ENCODE measurements at places on chromosomes 6 and 20.

- DNase-seq = no peak
Measured at GRCh38 chr20:16107172-16107870, 465.9 kb downstream of the KIF16B start.

DNA sequence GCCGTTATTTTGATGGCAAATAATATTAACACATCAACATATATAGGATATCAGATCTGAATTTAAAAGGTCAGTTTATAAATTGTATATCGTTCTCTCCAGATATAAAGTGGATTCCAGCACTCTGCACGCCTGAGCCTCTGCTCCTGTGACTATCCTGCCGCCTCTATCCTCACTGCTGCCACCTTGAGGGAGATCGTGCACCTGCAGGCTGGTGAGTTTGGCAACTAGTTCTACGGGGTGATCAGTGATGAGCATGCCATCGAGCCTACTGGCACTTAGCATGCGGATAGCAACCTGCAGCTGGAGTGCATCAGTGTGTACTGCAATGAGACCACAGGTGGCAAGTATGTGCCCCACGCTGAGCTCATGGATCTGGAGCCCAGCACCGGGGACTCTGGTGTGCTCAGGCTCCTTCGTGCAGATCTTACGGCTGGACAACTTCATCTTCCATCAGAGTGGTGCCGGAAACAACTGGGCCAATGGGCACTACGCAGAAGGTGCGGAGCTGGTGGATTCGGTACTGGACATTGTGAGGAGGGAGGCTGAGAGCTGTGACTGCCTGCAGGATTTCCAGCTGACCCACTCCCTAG, 84.9 kb downstream of the FBXO5 start:
- peak; percentile 43 for DNase-seq

GRCh38 chr6:149473080-149474052, 11.4 kb downstream of the ZC3H12D start:
- DNase-seq = no peak

DNA sequence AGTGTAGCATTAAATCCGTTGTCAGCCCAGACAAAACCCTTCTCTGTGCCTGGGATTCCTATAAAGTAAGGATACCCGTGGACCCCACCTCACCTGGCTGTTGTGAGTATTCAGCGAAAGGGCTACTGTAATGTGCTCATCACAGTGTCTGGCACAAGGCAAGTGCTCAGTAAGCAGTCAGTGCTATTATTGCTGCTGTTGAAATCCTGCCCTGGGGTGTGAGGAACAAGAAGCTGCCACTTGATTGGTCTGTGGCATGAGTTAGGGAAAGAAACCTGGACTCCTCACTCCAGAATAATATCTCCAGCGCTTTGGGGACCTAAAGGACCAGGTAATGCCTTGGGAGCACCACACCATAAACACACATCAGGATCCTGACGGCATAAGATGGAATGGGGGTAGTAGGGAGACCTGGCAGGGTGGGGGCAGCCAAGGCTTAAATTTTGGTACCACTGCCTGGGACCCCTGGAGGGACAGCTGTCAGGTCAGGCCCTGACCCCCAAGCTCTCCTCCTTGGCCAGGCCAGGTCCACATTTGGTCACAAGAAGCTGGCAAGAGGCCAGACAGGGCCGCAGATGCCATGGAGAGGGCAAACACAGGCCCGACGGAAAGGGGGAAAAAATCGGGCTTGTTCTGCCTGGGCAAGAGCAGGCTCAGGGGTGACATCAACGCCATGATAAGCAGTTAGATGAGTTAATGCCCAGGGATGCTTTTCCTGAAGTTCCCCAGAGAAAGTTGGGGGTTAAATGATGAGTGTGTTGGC, 66.5 kb downstream of the MRPL14 start:
- DNase-seq = no peak

GRCh38 chr6:48535582-48536009, 424.6 kb upstream of the PTCHD4 start:
- DNase-seq = no peak

GRCh38 chr6:98323605-98324004, 510.8 kb upstream of the POU3F2 start:
- DNase-seq = no peak

DNA sequence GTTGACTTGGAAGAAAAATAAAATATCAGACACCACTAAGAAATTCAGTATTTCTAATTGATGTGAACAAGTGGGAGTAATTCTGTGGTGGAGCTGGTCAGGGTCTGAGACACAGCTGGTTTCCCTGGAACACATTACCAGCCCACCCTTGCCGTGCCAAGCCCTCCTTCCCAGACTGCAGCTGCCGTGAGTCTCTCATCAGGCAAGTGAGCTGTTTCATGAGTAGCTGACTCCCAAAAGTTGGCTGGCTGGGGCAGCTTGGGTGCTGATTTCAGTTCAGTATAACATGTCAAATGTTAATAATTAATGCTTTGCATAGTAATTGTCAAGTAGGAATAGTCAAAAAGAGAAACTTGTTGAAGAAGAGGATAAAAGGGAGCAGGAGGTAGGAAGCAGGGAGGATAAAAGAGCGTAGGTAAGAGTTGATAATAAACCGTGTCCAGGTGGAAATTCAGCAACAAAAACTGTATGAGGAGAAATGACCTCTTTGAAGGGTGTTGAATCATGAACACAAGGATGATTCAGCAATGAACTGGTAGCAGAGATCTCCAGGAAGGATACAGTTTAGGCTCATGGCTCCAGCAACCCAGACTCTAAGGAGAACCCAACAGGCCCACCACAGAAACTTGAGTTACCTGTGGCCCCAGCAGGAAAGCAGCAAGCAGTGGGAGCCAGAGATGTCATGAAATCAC, 110.9 kb upstream of the SSTR4 start:
- DNase-seq = no peak

DNA sequence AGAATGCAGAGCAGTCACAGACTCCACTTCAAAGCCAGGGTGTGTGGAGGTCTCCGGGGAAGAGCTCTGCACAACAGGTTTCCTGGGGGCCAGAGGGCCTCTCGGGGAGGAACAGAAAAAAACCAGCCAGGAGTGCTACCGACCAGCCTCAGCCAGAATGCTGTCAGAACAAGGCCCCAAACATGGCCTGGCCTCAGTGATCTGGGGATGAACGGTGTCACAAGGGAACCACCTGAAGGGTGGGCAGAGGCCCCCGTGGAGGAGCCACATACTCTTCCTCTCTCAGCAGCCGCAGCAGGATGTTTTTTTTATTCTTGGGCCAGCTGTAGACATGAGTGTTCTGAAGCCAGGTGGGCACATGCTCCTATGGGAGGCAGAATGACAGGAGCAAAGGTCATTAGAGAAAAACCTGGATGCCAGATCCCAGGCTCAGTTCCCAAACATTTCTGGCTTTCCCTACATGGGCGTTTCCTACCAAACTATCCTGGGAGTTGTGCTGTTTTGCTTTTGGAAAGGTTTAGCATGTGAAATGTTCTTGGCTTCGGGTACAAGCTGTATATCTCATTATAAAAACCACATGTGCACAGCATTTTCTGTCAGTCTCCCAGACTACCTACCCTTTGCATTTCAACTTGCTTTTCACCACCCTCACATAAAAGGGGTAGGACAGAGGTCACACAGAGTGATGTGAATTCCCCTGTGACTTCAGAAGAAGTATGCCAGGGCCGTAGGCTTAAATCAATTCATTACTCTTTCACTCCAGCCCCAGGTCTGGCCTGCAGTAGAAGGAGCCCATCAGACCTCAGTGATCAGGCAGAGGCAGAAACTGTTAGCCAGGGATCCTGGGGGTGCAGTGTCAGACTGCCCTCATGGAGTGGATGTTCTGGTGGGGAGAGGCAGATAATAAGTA, 46.2 kb downstream of the TRAF3IP2 start:
- DNase-seq = no peak

DNA sequence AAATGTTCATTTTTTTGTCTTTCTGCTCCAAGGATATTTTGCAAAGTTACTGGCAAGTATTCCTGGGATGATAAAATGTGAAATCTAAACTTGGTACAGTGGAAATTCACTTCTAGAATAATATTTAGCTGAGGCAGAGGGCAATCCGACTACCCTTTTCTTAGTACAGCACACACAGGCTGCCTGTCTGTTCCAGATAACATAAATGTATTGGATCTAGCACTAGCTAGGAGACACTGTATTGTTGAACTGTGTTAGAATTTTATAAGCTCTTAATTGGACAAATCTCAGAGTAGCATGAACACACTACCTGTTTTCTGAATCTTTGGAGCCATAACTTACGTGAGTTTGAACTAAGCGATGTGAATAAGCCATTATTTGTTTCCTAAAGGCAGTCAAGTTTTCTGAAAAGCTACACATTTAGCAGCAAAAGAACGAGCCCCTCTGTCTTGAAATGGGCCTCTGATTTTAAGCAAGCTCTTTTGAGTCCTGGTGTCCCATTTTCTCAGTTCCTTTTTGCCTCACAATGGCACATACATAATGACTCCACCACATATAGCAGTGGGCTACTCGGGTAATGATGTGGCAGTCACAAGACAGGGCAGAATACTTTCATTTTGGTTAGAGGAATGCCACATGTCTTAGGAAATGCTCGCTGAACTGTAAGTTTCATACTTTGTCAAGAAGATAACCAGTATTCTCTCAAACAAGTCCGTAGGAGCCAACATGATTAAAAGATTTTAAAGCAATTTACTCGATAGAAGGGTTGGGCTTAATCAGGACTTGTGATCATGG, 116.5 kb upstream of the ESR1 start:
- no peak for DNase-seq

- no peak for DNase-seq
Measured at GRCh38 chr6:63476302-63476701, 96.0 kb upstream of the LOC128125822 start.

GRCh38 chr6:111605100-111605751, 452 bp downstream of the TRAF3IP2 start:
- DNase-seq = peak; percentile 8

DNA sequence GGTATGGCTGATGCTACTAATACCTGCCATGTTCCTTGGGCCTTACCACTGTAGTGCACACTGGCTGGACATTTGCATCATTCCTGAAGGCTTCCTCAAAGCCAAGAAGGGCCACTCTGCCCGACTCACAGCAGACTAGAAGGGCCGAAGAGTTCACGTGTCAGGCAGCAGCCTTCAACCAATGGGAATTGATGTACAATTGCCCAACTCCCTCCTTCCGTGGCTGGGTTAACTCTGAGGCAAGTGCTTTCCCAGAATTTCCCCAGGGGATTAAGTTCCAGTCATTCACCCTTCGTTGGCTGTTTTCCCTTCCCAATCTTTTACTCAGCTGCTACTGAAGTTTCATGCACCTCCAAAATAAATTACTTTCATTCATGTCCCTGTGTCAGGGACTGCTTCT, 29.8 kb downstream of the PSMB9 start:
- no peak for DNase-seq

- no peak for DNase-seq
Measured at GRCh38 chr6:134217105-134217797, 100.7 kb downstream of the SGK1 start.

DNA sequence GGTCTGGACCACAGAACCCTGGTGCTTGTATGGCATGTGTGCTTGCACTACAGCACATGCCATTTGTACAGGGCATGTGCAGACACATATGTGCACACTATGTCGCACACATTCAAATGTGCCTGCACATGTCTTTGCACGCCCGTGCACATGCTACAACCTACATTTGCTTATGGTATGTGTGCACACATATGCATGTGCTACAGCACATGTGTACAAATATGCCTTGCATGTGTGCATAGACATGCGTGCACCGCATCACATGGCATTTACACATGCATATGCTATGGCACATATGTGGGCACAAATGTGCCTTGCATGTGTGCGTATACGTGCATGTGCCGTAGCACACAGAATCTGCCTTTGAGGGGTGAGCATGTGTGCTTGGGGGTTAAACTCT, 90.5 kb downstream of the DHX35 start:
- DNase-seq = no peak

DNA sequence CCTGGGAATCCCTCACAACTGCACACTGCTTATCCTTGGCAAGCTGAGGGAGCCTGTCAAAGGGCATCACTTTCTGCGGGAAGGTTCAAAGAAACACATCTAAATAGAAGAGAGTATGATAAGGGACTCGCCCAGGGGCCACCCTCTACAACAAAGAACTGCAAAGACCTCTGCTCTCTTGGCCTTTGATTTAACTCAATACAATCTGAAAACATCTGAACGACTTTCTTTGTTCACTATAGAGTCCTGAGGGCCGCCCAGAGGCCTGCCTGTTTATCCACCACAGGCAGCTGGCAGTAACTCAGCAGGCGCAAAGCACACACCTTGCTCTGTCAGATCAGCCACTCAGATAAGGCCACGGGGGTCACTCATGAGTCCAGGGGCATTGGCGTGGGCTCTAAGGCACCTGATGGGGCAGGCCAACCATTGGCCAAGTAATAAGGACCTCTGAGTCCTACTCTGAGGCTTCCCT, 139.3 kb downstream of the UNC5CL start:
- no peak for DNase-seq

DNA sequence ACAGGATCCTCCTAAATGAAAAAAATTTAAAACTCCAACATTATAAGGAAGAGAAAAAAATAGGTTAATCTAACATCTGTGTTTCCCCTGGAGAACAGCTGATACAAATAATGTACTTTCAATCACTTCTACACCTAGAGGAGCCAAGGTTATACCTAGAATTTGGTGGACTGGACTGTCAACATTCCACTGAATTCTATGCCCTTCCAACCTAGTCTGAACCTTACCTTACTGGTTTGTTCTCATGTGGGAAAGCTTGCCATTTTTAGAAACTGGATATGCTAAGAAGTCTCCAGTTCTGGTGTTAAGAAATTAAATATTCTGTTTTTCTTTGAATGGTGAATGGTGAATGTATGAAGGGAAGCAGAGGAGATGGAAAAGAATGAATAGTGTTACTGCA, 162.4 kb downstream of the DST start:
- no peak for DNase-seq

DNA sequence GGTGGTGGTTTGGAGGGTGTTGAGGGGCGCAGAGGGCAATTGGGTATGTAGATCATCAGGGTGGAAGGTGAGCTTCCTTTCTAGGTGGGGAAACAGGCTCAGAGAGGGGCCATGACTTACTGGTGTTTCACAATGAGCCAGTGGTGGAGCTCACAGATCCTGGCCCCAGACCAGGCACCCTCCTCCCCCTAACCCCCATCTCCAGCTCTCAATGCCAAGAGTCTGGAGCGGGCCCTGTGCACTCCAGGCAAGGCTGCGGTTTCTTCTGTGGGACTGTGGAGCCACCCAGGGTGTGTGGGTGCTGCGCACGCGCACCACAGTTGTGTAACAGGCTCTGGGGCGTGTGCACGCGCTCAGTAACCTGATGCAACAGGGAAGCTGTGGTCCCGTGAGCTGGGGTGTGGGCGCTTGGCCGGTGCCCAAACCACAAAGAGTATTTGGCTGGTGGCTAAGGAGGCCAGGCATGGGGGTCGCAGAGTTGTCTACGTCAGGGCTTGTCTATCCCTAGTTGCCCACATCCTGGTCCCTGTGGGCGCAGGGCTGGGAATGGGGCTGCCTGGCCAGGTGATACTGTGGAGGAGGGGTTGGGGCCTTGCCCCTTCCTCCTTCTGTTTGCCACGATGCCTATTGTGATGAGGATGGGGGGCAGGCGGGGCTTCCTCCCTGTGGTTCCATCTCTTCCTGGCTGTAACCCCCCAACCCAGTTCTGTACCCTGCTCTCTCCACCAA, 37.5 kb upstream of the MRPS18A start:
- DNase-seq = peak; percentile 64

- DNase-seq = no peak
Measured at GRCh38 chr6:143949535-143949934, 58.5 kb downstream of the PLAGL1 start.

- no peak for DNase-seq
Measured at GRCh38 chr6:16496210-16496609, 257.8 kb downstream of the GMPR start.

Data from stimulated activated CD4-positive, alpha-beta T cell treated with anti-CD3 and anti-CD28 coated beads, Interleukin-4, amount 100 ng/mL, for 4 hours (primary cell).